ENCODE measurements at places on chromosomes 2 and 18.
A peak's percentile ranks its signal among the peaks of the same experiment; 100 is the strongest.

DNA sequence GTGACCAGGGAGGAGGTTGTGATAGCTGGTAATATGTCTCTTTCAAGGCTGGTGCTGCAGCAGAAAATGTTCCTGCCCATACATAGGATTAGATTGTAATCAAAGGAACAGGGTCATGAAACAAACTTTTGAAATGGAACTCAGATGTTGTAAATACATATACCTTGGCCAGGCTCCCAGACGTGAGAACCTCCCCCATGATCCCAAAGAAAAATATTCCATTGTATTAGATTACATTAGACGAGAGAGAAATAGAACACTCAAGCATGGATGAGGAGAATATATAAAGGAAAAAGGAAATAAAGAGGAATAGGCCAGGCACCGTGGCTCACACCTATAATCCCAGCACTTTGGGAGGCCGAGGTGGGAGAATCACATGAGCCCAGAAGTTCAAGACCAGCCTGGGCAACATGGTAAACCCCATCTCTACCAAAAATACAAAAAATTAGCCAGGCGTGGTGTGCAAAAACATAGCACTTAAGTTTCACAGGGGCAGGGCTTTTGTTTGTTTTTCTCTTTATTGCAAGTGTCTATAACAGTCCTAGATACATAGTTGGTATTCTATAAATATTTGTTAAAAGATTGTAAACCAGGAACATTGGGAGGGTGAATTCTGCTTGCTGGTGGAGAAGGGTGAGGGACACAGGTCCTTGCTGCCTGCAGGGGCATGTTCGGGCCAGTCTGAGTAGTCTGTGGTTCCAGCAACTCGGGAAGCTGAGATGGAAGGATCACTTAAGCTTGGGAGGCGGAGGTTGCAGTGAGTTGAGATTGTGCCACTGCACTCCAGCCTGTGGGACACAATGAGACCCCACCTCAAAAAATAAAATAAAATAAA, 52.8 kb downstream of the RPL37A start:
- DNase-seq = no peak

DNA sequence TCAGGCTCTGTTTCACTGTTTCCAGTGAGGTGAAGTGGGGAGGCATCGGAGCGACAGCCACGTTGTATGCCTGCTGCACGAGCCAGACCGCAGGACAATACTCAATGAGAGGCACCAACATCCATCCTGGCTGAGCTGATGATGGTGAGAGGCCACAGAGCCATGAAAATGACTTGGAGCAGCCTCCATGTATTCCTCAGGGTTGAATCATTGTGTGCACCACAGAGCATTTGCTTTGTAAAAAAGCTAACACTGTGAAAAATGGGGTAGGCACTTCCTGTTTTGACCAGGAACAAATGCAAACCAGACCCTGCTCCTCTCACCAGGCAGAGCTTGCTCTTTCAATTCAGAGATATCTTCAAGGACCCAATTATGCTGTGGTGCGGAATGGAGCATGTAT, 87.2 kb downstream of the LPIN1 start:
- DNase-seq = peak; percentile 37

- peak; percentile 36 for DNase-seq
Measured at GRCh38 chr2:101036562-101036961, 34.5 kb downstream of the RPL31 start.

DNA sequence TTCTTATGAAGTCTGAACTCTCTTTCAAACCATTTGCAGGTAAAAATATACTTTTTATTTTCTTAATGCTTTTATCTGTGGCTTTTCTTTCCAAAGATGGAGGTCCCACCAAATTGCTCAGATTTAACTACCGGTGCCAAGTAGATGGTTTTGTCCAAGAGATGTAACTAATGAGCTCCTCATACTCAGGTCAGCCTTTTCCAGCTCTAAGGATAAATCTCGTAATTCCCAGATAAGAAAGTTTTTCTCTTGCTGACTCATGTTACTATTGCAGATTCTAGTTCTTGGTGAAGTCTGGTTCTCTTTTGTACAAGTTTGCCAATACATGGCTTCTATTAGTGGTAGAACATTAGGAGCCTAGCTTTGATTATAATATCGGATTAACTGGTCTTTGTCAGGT, 550.8 kb upstream of the ZNF804A start:
- no peak for DNase-seq

GRCh38 chr2:229489016-229489415, 217.9 kb upstream of the PID1 start:
- peak; percentile 97 for DNase-seq

DNA sequence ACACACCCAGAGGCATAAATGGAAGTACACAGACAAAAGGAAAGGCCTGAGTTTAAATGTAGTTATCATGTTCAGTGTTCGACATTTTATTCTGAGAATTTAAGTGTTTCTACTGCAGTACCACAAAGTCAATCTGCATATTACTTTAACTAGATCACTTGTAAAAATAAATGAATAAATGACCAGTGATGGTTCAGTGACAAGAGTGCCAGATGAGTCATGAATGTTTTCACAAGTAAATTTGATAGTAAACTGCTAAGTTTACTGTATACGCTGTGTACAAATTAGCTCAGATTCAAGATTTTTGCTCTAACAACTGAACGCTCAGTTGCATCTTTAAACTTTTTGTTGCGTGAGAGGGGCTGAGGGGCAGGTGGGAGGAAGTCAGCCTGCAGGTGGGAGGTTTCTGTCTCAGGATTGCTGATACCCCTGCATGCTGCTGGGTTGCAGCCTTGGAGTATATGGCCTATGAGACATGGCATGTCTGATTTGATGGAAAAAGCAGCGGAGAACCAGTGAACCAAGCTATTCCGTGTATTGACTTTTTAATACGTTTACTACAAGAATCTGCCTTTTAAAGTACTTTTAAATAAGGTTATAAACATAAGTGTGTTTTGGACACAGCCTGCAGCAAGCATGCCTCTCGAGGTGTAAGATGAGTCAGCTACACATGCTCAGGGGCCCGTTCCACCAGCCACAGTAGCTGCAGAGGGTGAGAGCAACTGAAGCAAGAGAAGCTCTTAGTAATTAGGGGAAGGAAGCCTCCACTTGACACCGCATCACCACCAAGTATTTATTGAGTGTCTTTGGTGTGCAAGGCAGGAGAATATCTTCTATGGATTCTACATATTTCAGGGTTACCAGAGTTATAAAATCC, 245.1 kb downstream of the NEDD4L start:
- no peak for DNase-seq

DNA sequence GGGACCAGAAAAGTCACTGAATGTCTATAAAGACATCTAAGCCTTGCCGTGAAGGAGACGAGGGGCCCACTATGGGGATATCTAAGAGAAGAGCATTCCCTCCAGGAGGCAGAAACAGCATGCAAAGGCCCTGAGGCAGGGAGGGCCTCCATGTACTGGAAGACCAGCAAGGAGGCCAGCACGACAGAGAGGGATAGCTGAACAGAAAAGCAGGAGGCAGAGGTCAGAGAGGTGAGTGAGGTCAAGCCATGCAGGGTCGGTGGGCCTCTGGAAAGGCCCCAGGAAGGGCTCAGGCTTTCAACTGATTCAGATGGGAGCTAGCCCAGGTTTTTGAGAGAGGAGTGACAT, 5.7 kb downstream of the TRABD2A start:
- DNase-seq = no peak

DNA sequence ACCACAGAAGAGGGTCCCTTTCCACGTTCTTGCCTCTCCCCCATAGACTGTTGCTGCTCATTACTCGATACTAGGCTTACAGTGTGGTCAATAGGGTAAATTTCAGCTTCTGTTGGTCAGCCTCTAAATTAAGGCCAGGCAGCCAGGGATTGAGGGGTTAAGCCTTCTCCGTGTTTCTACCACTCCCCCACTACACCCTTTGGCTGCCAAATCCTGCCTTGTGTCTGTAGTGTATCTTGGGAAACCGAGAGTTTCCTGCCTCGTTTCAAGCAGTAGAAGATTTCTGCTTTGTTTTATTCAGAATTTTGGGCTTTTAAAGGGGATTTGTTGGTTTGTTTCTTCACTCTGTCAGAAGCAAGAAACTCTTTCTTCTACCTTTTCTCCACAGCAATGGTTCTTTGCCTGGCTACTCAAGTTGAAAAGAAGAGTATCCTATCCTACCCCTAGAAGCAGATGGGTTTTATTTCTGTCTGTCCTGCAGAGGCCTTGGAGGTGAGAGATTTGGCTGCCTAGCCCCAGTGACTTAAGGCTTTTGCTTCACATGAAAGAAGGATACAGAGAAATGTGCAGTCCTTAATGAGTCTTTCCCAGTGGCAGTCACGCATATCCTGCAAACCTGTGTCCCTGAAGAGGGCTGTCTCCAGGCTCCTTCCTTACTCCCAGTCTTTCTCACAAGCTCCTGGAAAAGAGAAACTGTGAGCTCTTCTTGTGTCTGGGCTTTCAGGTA, 261.5 kb upstream of the TANK start:
- no peak for DNase-seq

GRCh38 chr2:232374356-232374755, 4.2 kb upstream of the ALPP start:
- no peak for DNase-seq

GRCh38 chr2:148048475-148049221, 27.8 kb downstream of the MBD5 start:
- DNase-seq = no peak

DNA sequence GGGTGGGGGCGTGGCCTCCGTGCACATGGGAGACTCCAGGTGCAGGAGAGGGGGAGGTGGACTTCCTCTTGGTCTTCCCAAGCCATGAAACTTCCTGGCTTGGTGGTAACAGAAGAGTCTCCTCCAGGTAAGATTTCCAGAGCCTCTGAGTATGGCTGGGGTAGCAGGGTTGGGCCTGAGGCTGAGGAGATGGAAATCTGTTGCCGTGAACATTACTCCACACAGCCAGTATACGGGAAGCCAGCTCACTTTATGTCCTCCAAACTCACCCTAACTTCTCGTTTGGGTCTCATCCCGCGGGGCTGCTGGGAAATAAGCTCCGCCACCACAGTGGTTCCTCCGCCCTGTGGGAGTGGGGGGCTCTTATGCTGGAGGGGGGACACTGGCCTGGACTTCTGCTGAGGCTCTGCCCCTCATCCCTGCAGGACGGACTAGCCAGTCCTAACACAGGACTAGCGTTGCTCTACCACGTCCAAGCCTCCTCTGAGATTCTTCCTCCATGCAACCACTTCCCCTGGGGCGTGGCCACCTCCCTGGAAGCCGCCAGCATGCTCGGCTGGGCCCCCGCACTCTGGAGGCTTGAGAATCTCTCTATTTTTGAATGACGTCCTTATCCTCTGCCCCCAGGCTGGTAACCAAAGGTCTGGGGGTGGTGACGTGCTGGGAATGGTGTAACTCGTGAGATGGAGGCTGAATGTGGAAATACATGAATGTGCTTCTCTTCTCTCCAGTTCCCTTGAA, 777 bp upstream of the RAB17 start:
- DNase-seq = no peak

- DNase-seq = no peak
Measured at GRCh38 chr2:53473775-53474311, 293.8 kb upstream of the CHAC2 start.

DNA sequence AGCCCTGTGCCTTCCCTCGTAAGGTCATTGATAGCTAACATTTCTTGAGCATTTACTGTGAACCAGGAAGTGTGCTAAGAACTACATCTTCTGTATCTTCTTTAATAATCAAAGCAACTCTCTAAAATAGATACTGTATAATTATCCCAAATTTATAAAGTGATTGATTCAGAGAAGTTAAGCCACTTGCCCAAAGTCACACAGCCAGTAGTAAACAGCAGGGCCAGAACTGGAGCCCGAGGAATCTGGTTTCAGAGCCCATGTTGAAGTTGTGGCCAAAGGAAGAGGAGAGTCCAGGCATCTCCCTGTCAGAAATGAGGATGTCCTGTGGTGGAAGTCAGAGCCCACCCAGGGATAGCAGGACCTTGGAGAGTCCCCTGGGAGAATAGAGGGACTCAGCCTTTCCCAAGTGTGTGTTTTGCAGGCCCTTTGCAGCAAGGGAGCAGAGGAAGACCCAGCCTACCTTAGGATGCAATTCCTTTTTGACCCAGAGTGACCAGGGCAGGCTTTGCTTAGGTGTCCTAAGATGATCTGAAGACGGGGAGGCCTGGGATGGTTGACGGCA, 134.2 kb downstream of the DYSF start:
- no peak for DNase-seq

DNA sequence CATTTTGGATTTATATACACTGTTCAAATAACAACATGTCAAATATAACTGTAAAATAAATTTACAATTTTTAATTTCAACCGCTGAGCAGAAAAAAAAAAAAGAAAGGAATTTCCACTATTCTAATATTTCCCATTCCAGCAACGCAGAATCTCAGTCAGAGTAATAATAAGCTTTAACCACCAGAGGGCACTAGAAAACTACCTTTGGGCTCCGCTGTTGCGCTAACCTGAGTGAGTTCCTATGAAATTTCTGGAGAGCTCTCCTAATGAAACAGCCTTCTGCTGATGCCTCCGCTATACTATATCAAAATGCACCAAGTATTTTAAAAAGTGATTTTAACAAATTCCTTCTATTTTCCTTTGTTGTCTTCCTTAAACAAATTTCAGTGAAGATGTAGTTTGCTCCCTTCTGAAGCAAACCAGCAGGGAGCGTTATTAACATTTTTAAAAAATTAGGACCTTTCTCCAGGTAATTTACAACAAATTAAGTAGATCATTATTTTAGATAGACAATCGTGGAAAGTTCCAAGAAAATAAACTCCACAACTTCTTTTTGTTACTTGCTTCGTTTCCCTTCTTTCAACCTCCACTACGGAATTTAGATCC, 23.0 kb downstream of the ERMN start:
- DNase-seq = peak; percentile 31

GRCh38 chr2:3291750-3292149, 85.9 kb downstream of the EIPR1 start:
- no peak for DNase-seq

GRCh38 chr18:79921984-79922965, 29.2 kb downstream of the SLC66A2 start:
- DNase-seq = no peak

DNA sequence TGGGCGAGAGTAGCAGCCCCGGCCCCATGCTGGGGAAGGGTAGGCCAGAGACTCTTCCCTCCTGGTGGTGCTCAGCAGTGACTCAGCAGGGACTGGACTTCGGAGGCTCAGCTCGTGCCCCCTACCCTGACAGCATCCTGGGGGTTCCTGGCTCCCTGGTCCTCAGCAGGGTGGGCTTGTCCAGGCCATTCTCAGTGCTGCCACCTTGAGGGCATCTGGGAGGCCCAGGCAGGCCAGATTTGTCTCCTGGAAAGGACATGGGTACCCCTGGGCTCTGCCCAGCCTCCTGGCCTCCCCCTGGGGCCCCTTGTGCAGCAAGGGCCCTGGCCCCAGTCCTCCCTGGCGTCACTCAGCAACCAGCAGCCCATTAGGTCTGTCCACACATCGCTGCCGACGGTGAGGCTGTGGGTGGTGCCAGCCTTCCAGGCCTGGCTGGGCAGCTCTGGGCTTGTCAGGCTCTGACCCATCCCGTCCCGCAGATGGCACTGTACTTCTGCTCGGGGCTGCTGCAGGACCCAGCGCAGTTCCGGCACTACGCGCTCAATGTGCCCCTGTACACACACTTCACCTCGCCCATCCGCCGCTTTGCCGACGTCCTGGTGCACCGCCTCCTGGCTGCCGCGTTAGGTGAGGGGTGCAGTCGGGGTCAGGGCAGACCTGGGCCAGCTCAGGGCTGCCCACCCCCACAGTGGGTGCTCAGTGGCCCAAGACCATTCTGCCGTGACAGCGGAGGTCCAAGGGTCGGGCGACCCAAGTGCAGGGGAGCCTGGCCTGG, 45.0 kb upstream of the ALPP start:
- DNase-seq = no peak
